ENCODE measurements at places on chromosomes 12 and 14.

GRCh38 chr12:112347581-112347982, 34.6 kb downstream of the HECTD4 start:
- DNase-seq, result no peak

- DNase-seq, result no peak
Observed at GRCh38 chr12:12810553-12811021, 2.6 kb upstream of the DDX47 start.

DNA sequence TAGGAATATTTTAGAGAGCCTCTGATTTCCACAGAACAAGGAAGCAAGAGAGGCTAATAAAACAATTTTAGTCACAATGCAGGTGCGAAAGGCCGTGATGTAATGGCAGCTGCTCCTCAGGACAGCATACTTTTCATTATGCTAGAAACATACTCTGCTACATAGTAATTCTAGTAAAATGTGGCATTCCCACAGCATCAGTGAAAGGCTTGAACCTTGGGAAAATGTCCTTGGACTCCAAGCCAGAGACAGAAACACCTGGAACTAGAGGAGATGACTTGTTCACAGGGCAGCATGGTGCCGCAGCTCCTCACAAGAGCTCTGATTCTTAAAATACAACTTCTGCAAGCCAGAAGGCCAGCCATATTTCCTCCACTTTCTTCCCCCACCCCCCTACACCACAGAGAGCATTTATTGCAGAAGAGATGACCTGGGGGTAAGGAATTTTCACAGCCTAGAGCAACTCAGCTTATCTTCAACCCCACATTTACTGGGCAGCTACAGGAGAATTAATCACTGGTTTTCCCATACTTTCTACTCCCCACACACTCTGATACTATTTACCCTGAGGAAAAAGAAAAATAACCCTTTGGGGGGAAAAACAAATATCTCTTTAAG, 15.8 kb downstream of the ABCC9 start:
- DNase-seq, result no peak

DNA sequence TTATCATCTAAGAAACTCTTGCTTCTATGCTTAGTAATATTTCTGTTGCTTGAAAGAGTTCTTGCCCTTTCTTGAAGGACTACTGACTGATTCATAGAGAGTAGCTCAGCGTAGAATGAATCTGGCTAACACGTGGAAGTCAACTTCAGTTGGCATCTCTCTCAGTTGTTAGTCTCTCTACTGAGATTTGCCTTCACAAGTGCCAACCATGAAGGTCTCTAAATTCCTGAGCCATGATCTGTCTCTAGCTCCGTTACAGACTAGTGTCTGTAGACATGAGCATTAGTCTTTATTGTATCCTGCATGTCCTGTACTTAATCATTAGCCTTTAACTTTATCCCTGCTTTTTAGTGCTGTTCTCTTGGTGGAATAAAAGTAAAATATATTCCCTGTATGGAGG, 19.1 kb upstream of the ALX1 start:
- DNase-seq, result no peak

DNA sequence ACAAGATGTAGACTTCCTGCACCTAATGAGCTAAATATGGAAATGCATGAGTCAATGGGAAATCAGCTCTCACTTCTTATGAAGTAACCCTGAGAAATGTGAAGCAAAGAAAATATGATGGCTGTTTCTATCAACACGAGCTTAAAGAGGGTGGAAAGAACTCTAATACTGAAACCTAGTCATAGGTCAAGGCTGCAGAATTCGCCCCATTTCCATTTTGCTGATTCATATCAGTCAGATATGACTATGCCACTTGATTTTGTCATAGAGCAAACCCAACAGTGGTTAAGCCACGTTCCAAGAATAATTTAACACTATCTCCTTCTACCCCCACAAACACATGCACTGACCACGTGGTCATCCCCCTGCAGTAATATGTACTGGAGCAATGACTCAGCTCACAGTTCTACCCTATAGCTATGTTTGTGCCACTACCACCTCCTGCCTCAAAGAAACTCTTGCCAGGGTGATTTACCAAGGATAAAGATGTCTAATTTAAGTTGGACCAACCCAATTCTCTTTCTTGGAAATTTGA, 157.5 kb downstream of the TMTC3 start:
- DNase-seq, result peak; percentile 96

DNA sequence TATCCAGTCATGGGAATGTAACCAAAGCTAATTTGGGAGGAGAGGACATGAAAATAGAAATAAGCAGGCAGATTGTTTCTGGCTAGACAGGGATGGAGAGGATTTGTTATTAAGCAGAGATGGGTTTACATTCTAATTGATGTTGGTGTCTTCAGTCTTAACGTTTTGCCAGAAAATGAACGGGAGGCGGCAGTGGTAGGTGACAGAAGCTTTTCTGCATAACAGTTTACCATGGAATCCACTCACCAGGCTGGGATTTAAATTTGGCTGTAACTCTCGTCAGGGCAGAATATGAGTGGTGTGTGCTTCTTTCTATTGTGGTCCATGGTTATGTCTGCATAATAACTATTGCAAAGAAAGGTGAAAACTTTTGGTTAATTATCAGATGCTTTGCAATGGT, 50.2 kb upstream of the OTX2 start:
- DNase-seq, result no peak

- DNase-seq, result no peak
Observed at GRCh38 chr14:68574906-68575305, 218.0 kb downstream of the ZFP36L1 start.

- no peak for DNase-seq
Observed at GRCh38 chr12:48875944-48876515, 10.4 kb upstream of the RND1 start.

- DNase-seq, result peak; percentile 45
Observed at GRCh38 chr14:71021347-71022011, 114.2 kb downstream of the PCNX1 start.

DNA sequence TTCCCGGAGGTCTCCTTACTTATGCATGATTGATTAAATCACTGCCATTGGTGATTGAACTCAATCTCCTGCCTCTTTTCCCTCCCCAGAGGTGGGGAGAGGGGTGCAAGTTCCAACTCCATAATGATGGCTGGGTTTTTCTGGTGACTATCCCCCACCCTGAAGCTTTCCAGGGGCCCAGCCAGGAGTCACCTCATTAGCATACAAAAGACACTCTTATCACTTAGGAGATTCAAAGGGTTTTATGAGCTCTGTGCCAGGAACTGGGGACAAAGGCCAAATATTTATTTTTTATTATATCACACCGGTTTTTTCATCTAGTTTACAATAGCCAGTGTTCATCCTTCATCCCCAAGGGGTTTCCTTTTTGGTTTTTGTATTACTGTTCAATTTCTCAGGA, 300.7 kb downstream of the ETNK1 start:
- no peak for DNase-seq

DNA sequence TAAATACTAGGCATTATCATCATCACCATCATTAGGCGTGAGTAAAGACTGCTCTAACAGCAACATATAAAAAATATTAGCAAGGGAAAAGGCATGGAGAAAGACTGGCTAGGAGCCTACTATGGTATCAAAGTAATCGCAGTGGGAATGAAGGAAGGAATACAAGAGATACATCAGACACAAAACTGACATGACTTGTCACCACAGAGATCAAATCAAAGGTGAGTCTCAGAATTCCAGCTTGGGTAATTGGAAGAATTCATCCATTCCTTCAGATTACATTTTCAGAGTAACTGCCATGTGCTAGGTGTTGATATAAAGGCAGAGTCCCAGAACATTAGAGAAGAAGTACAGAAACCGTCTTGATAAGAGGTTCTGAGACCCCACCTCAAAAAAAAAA, 10.2 kb downstream of the ZBTB25 start:
- DNase-seq, result no peak

- DNase-seq, result peak; percentile 77
Observed at GRCh38 chr14:50928002-50928635, 16.2 kb downstream of the PYGL start.

GRCh38 chr14:89667983-89668382, 250.9 kb upstream of the FOXN3 start:
- no peak for DNase-seq

DNA sequence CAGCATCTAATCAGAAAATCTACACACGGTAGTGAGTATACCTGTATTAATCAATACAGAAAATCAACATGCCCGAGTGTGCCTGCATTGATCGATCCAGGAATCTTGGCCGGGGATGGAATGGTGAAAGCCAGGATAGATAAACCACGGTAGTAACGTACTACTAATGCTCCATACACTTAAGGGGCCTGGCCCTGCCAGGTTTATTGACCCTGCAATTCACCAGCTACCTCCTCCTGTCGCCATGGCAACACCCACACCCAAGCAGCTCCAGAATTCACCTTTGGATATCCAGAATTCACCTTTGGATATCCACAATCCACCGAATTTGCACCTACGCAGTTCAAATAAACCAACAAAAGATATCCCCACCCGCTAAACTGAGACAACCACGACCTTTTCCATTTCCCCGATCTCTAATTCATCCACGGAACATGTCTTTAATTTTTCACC, 14.8 kb upstream of the CALM1 start:
- DNase-seq, result no peak

DNA sequence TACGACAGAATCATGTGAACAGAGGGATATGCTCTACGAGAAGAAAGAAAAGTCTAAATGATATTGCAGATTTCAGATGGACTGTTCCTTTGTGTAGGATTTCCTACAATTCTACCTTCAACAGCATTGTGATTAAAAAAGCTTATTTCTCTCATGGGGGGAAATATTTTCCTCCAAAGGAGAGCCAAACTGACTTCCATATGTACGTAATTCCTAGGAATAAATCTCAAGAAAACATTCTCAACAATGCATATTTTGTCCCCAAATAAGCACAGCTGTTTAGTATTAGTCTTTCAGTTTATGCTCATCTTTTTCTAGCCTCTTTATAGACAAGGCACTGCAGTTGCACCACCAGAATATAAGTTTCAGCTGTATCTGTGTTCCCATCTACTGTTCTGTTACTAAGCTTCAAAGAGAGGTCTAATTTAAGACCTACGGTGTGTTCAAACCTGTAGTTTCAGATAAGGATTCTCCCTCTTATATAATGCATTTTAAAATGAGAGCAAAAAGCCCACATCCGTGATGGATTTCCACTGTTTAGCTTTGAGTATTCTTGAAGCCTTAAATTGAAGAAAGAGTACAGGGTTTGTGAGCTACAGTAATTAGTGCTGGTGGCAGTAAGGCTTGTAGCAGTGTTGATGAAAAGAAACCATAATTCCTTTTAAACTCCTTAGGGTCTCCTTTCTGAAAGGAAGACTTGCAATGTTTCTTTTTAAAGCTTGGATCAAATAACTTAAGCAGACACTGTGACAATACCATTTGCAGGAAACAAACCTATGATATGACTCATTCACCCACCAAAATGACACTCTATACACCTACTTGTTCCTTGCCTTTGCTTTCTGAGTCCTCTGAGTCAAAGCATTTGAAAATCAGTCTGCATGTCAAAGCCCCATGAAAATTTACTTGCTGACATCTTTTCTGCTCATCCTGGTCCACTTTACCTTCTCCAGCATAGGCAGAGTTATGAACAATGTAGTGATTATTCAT, 754.1 kb downstream of the NOVA1 start:
- DNase-seq, result no peak

DNA sequence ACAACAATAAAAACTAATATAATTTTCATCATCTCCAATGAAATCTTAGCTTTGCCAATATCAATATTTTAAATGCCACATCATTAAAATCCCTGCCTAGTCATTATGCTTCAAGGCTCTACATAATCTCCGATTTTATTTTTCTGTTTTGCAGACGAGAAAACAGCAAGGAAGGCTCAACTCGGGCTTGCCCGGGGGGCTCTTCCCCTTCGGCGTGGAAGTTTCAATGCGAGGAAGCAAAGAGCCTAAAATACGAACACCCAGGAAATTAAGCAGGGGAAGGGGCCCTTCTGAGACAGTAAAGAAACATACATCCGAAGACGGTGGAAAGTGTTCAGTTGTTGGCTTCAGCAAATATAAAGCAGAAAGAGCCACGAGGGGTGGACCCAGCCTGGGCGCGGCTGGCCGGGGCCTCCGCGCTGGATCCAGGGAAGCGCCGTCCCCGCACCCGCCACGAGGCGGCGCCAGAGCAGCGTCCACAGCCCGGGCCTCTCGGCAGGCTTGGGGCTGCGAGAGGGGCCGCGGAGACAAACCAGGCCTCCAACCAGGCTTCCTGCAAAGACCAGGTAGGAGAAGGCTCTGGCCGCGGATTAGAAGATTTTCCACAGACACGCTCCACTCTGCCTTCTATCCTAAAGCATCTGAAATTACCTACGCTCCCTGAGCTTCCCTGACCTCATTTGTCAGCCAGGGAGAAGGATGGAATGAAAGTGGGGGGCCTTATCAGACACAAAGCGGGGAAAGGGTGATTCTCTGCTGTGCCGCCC, 77.2 kb downstream of the SERPINA3 start:
- DNase-seq, result no peak

DNA sequence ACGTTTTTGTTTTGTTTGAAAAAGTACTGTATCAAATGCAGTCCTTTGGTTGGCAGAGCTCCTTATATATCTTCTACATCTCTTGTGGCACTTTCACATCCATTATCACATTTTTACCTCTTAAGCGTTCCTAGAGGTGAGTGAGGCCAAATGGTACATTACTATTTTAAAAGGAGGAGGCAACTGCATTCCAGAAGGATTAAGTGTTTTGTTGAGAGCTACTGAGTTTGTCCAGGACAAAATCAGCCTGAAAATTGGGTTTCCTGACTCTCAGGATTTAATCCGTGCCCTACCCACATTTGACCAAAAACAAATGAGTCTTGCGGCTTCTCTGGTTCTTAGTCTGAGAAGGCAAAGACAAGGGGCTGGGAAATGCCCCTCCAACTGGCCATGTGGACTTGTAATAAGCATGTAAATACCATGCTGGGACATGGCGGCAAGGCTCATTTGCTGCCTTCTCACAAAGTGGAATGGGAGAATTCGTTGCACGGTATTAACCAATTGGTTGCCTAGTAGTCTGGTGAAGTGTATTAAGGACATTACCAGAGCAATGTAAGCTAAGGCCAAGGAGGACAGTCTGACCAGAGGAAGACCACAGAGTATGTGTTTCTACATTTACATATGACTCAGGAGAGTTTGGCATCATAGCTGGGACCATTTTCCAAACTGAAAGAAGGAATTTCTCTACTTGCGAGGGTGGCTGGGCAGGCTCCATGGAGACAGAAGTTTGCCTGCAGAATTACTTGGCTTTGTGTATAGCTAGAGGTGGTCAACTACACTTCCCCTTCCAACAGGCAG, 175.8 kb upstream of the PLXNC1 start:
- DNase-seq, result peak; percentile 83

DNA sequence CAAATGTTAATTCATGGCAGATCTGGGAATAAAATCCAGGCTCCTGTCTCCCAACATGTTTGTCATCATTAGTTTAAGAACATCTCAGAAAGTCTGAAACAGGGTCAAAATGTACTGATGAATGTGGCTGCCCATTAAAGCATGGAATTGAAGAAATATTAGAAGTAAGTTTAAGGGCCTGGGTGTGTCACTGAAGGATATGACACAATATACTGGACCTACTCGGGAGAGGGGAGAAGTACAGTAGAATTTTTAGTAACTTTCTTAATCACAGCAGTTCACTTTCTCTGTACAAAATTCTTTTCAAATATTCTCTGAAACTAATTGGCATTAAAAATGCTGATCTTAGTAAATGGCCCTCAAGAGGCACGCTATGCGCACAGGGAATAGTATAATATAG, 185.5 kb downstream of the ETV6 start:
- no peak for DNase-seq

Measured in stromal cell of bone marrow (primary cell).